Stimulated activated CD4-positive, alpha-beta T cell treated with anti-CD3 and anti-CD28 coated beads, Interleukin-12 subunit alpha, Interleukin-12 subunit beta, amount 100 ng/mL, for 4 hours (primary cell): ENCODE measurements at places on chromosomes 3 and 15.

GRCh38 chr3:67635806-67636205 lies 18.6 kb downstream of the SUCLG2 start:
- no peak for DNase-seq

DNA sequence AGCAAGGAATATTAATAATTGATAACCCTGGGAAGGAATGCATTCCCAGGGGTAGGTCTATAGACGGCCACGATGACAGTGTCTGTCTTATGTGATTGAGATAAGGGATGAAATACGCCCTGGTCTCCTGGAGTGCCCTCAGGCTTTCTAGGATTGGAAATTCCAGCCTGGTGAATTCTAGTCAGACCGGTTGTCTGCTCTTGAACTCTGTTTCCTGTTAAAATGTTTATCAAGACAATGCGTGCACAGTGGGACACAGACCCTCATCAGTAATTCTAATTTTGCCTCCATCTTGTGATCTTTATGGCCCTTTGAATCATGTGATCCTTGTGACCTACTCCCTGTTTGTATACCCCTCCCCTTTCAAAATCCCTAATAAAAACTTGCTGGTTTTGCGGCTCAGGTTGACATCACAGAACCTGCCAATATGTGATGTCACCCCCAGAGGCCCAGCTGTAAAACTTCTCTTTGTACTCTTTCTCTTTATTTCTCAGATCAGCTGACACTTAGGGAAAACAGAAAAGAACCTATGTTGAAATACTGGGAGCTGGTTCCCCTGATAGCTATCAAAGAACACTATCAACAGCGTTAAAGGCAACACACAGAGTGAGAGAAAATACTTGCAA lies 183.3 kb downstream of the PDE8A start:
- no peak for DNase-seq

GRCh38 chr3:190326930-190327329 lies 4.7 kb upstream of the CLDN1 start:
- DNase-seq, result no peak

GRCh38 chr15:88954431-88955277 lies 41.5 kb upstream of the MFGE8 start:
- DNase-seq, result no peak

DNA sequence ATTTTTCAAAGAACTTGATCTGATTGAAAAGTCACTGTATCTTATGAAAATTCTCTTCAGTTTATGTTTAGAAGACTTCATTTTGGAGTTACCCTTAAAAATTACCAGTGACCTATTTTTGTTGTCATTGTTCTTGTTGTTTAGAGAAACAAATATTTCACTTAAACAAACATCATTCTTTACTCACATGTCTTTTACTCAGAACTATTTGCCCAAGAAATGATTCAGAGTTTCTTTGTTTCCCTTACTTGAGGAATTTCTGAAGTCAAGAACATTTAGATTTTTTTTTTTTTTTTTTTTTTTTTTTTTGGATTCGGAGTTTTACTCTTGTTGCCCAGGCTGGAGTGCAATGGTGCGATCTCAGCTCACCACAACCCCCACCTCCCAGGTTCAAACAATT lies 259.6 kb upstream of the UBE2E1 start:
- no peak for DNase-seq

DNA sequence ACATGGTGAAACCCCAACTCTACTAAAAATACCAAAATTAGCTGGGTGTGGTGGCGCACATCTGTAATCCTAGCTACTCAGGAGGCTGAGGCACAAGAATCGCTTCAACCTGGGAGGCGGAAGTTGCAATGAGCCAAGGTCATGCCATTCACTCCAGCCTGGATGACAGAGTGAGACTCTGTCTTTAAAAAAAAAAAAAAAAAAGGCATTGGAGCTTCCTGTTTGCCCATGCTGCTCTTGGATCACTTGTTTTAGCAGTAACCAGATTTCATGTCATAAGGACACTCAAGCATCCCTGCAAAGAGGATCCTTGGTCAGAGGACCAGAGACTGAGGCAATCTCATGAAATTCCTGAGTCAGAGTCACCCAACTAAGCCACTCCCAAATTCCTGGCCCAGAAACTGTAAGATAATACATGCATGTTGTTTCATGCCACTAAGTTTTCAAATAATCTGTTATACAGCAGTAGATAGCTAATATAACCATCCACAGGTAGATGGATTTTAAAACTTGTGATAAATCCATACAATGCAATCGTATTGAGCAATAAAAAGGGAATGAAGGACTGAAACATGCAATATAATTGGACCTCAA lies 82.0 kb upstream of the XXYLT1 start:
- no peak for DNase-seq
